Pons (tissue), 1 donor: ENCODE measurements at places on chromosomes 7 and 10.

DNA sequence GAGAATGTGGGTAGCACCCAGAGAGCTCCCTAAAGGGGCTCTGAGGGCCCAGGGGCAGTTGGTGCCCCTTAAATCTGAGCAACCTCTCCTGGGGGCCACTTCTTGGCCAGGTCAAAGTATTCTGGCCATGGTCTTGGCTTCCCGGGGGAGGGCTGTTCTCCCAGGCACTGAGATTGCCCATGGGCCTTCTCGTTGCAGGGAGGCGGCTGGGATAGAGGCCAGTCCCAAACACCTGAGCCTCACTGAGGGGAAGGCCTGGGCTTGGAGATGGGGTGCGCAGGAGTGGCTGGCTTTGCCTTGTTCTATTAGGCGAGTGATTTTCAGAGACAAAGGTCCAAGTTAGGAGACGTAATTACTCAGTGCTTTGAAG is 33.5 kb downstream of the ZNF783 start:
- DNase-seq = no peak

DNA sequence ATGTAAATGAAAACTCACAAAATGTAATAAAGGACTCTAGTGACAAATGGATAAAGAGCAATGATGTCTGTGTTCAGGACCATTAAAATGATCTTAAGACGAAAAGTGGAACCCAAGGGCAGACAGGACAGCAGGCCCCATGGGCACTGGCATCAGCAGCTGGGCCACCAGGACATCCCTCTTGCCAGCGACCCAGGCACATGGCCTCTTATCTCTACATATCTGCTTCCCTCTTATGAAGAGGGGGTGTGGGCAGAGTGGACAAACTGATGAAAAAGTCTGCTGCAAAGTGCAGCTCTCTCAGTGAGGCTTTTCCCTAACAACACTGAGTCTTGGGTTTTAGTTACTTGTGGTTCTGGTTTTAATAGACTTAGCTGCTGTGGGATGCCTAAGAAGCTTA is 44.8 kb upstream of the ANKRD1 start:
- DNase-seq = no peak

- no peak for DNase-seq
Measured at GRCh38 chr10:130401860-130402765, 265.9 kb downstream of the GLRX3 start.

DNA sequence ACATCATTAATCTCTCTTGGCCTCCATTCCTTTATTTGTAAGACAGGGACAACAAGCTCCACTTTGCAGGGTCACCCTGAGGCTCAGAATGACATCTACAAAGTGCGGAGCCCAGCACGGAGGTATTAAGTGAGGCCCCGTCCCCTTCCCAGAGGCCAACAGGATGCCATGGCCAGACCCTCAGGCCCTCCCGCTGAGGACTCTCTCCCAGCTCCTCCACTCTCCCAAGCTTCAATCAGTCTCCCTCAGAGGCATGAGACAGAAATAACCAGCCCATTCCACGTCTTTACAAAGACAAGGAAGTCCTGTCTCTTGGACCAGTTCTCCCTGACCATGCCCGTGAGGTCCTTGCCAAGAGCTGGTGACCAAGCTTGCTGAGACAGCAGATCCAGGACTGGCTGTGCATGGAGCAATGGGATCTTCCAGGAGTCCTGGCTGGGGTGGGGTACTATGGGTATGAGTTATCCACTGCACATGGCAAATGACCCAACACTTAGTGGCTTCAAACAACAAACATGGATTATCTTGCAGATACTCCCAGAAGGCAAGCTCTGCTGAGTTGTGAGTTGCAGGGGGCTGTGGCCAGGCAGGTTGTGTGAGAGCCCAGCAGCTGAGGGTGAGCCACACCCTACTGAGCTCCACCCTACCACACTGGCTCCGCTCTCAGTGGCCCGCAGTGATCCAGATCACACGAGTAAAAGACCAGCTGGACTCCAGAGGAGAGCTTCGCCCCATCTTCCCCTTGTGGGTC is 4.3 kb upstream of the PPIF start:
- DNase-seq = no peak

- DNase-seq = peak; percentile 56
Measured at GRCh38 chr10:70265032-70265689, 18.6 kb downstream of the NPFFR1 start.

DNA sequence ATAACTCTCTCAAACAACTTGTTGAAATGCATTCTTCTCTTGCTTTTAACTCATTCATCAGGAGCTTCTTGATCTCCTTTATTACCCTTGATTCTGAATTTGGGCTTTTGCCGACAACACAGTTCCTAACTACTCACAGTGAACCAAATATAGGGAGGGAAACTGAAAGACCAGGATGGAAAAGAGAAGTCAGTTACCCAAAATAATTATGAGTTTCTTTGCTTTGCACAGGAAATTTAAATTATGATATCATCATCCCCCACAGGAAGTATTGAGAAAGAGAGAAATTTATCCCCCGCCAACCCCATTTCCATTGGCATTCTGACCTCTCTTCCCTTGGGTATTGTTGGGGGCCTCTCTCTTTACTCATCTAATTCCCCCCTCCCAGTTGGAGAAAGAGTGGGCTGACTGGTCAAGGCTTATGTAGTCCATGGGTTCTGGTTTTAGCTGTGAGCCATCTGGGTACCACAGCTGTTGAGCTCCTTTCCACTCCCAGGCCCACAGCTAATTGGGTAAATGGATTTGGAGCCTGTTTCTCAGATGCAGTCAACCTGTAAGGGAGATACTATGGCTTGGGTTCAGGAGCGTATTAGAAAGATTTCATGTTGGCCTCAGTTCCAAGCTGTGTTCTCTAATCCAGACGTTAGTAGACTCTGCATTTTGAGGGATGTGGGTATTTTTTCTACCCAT is 109.0 kb downstream of the FZD1 start:
- DNase-seq = peak; percentile 22

DNA sequence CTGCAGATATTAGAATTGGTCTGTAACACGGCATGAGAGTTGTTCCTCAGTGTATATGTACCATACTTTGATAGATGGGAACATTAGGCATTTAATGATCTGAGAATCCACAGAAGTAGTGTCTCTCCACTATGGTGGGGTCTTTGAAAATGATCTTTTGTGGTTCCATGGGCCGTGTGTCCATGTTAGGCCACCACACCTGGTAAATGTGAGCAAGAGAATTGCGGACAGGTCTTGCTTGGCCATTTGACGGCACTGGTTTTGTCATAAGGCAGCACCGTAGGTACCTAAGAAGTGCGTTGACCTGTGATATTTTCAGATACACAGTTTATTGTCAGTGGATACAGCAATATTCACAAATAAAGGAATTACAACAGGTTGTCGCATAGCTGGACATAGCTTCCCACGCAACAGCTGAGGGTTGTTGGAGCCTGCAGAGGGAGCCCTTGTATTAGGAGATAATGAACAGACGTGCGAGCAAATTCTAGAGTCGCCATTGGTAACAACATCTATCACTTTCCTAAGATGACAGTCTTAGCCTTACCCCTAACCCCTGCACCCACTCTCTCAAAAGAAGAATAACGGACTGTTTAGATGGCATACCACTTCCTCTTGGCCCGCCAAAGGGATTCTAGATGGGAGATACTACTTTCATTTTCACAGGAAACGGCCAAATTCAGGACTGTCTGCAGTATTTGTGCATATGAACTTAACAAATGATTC is 111.4 kb downstream of the COL28A1 start:
- DNase-seq = peak; percentile 90

- DNase-seq = no peak
Measured at GRCh38 chr10:97024168-97025073, 161.3 kb downstream of the SLIT1 start.

DNA sequence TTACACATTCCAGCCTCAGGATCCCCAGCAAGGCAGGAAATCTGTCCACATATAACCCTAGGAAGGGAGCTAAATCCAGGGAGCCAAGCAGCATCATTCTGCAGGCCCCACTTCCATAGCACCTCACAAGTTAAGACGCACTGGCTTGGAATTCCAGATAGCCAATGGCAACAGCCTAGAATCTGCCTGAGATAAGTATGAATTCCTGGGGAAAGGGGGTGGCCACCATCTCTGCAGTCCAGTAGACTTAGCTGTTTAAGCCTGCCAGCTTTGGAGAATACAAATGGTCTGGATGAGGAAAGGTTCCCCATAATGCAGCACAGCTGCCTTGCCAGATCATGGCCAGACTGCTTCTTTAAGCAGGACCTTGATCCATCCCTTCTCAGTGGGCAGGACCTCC is 179.4 kb upstream of the PRSS1 start:
- DNase-seq = no peak
